ENCODE measurements at places on chromosomes 1 and 21.
A peak's percentile ranks its signal among the peaks of the same experiment; 100 is the strongest.

- DNase-seq: peak; percentile 22
These were observed 60.5 kb downstream of the CAPN9 start for GRCh38 chr1:230807561-230808280.

DNA sequence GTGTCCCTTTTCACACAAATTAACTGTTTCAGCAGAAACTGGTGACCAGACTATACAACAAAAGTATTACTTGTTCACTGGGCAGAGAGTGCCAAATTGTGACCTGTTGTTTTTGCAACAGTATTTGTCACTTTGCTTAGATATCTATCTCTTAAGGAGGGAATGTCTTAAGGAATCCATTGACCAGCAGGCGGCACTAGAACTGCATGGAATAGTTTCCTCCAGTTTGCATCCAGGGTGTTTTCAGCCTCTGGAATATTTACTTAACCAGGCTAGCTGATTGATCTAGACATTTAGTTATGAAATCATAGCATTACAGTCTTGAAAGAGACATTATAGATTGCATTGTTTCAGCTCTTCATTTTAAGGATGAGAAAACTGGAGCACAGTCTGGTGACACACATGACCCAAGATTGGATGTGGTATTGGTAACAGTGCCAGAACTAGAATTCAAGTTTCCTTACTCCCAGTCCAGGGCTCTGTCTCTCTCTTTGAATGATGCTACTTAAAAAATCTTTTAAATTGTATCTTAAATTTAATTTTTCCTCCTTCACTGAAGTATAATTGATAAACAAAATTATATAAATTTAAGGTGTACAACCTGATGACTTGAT is 16.9 kb downstream of the RPTN start:
- DNase-seq: peak; percentile 61

- no peak for DNase-seq
These were observed 7.5 kb downstream of the PCSK9 start for GRCh38 chr1:55046871-55047270.

DNA sequence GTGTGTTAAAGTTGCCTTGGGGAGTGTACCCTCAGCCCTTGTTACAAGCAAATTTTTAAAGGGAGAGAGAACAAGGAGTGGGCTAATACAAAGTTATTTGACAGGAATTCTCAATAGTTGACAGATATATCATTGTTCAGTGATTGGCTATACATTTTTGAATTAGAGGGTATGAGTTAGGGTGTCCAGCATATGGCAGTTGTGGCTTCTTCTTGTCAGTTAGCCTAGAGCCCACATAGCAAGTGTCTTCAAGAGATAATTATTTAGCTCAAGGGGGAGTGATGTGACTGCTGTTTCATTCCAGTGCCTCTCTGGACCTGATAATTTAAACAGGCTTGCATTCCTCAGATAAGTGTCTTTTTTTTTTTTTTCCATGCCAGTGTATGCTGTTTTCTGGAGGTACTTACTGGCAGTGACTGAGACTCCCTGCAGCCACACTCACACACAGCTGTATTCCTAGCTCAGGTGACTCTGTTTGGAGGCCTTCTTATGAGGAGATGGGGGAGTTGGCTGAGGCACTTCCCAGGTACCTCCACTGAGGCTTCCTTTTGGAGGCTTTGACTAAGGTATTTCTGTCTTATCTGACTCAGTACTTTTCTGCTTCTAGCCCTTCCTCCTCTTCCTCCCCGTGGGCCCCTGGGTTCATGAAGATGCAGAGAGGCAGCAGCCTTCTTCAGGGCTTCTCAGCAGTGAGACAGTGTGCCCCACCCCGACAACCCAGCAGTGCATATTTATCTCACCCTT is 32.3 kb downstream of the IVNS1ABP start:
- DNase-seq: peak; percentile 89

DNA sequence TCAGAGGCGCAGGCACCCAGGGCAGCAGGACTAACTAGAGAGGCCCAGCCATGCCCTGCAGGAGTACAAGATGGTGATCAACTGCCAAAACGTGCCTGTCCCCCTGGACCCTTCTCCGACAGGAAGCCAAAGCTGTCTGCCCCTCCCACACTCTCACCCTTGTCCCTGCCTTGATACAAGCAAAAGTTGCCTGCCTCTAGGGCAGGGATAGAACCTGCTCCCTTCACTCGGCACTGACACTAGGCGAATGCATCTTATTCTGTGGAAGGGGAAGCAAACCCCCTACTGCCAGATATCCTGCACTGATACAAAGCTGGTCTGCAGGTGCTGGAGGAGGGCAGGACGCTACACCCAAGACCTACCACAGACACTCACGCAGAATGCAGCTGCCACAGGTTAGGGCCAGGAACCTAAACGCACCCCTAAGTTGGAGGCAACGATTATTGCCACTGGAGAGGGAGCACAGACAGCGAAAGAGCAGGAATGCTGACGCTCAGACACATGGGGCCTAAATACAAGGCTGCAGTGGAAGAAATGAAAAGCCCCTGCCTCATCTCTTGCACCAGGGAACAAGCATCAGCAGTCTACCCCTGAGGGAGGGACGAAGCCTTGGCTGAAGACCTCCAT is 3.7 kb downstream of the TARBP1 start:
- no peak for DNase-seq

DNA sequence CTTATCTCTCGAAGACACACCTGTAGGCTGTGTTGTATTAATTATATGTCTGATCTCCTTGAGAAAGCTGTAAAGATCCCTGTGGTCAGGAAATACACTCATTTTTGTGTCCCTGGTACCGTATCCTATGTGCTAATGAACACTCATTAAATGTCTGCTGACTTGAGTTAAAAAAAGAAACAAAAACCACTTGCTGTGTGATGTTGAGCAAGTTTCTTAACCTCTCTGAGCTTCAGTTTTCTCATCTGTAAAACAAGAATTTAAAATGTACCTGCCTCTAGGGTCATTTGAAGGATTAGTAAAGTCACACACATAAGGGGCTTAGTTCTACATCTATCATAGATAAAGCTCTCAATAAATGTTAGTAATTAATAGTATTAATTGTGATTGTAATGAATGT is 91.3 kb downstream of the VWA5B1 start:
- no peak for DNase-seq

- DNase-seq: no peak
These were observed 5.6 kb downstream of the RNF2 start for GRCh38 chr1:185050823-185051451.

DNA sequence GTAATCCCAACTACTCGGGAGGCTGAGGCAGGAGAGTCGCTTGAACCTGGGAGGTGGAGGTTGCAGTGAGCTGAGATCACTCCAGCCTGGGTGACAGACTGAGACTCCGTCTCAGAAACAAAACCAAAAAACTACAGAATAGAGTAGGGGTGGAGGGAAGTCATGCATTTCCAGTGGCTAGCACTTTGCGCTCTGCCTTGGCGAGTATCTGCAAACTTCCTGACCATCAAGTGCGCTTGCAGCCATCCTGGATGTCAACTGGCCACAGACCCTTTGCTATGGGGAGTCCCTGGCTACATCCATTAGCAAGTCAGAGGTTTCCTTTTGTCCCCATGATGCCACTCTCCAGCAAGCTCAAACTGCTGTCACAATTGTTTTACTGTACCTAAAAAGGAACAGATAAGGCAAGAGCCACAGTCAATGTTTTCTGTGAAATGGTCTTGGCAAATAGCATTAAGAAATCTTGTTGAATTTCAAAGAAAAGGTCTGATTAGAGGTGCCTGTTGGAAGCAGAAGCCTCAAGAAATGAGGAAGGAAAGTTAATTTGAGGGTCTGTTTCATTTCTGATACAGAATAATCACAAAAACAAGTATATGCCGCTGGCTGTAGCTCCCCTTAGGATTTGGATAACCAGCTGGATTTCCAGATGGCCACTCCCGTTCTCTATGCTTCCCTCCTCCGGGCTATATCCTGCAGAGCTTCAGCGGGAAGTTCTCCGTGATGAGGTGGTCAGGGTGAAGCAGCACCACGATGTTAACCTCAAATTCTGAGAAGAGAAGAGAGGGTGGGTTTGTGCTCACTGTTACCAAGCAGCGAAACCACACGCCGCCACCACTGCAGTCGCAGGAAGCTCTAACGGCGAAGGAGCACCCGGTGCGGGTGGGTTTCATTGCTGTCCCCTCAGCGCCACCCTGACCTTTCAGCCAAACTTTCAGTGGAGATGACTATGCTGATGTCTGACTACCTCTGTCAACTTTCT is 42.0 kb downstream of the VPS26C start:
- peak; percentile 23 for DNase-seq

GRCh38 chr1:212328248-212328647 is 43.0 kb downstream of the PPP2R5A start:
- DNase-seq: no peak

GRCh38 chr1:55632058-55632457 is 416.9 kb upstream of the USP24 start:
- no peak for DNase-seq

DNA sequence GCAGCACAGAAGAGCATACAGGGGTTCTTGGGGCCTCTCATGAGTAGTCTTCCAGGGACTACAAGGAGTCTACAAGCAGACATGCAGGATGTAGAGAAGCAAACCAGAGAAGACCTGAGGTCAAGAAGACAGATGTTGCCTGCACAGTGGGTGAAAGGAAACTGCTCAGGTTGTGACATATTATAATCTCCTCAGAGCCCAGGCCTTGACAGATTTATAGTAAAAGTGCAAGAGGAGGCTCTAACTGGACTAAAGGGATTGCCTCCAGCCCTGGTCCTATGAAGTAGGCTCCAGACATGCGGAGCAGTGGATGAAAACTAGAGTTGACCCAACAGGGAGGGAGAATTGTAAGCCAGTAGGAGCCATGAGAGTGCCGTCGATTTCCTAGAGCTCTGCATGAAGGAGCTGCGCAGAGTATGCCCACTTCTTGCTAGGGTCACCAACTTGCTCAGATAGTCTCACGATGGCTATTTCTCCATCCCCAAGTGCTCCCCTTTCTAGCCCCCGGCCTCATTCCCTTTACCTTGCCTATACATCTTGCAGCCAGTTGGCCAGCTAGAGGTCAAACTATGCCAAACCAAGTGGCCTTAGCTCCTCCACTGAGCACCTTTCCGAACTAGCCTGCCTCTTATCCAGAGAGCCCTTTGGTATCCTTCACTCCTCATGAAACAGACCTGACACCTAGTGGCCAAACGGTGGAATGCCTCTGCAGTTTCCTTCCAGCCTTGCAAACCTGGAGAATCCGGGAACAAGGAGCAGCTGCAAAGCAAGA is 36.2 kb upstream of the IPO9 start:
- DNase-seq: peak; percentile 94

GRCh38 chr1:187244623-187245022 is 415.9 kb downstream of the PLA2G4A start:
- DNase-seq: no peak

DNA sequence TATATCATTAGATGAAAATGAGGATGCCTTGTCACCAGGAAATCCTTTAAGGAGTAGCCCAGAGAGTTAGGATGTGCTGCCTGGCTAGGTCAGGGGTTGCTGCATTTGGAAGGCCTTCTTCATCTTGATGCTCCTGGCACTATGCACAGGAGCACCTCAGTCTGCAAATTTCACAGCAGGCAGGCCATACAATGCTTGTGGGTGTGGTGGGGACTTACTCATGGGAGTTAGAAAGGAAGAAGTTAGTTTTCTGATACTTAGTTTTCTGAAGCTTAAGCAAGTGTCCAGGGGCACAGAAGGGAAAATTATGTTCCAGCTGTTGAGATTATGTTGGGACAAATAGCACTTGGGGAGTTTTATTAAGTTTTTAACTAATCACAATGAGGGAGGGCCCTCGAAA is 11.4 kb downstream of the HLX start:
- DNase-seq: no peak

DNA sequence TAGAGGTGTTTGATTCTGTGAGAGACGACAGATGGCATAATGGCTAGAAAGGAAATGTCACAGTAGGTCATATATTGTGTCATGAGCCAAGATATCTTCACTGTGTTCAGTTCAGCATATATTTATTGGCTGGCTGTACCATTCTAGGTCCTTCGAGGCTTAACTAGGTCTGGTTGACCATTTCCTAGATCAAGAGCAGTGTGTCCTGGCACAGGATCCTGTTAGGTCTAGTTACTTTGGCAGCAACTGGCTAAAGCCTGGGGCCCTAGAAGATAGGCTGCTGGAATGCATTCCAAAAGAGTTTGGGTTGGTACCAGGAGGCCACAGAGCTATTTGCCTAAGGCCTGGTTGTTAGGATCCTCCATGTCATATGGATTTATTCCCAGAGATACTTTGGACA is 20.9 kb downstream of the ZBTB40 start:
- DNase-seq: no peak
